ENCODE measurements at places on chromosomes 7 and 10.

DNA sequence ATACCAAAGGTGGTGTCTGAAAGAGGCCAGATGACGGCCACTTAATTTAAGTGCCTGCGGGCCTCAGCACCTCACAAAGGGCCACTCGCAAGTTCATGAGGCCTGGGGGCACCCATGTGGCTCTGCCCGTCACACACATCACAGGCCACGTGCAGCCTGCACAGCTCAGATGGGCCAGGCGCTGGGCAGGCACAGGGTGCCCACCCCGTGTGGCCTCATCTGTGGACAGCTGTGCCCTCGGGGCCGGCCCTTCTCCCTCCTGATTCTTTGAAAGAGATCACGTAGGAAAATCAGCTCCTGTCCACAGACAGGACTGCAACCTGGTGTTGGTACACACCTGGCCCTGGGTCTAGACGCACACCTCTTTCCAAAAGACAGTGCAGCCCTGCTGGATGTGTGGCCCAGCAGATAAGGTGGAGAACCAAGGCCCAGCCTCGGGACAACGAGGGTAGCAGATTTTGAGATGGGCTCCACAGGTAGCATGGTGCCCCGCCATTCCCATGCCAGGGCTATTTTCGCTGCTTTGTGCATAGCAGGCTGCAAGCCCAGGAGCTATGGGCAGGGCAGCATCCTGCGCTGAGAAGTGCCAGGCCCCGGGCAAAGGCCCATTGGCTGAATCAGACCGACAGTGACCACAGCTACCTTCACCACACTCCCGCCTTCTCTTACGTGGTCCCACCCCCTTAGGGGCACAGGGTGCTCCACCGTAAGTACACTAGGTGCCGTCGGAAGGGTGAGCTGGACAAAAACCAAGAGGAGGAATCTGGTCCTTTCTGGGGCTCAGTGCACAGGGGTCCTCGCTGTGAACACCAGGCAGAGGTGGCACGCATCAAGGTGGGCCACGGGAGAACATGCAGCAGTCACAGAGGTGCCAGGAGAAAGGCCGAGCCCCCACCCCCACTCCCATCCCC, 124.5 kb downstream of the EBF3 start:
- no peak for DNase-seq

- peak; percentile 20 for DNase-seq
These were observed 6.5 kb upstream of the EIF5AL1 start for GRCh38 chr10:79505829-79506228.

DNA sequence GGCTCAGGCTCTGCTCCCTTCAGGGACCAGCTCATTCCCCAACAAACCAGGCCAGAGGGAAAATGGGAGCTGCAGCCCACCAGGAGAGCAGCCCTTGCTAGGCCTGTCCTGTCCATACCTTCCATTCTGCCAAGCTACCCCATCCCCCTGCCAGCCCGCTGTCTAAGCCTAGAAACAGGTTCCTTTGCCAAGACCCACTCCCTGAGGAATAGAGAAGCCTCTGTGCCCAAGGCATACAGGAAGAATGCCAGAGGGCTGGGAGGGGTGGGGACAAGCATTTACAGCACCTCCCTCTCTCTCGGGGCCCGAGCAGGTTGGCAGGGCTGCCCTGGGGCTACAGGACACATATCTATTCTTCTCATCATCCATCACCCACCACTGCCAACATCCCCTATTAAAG, 178.3 kb downstream of the GRID1 start:
- DNase-seq: no peak

DNA sequence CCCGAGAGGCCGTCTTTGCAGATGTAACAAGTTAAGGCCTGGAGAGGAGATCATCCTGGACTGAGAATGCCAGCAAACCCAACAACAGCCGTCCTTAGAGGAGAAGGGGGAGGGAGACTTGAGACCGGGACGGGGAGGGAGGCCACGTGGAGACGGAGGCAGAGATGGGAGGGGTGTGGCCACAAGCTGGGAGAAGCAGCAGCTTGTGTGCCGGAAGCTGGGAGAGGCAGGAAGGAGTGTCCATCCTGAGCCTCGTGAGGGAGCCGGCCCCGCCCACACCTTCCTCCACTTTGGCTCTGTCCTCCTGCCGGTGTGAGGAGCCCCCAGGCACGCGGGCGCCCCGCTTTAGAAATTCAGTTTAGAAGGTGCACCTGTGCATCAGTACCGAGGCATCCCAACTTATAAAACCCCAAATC, 95.7 kb downstream of the DNAJB6 start:
- no peak for DNase-seq

- no peak for DNase-seq
These were observed 12.8 kb downstream of the CPXM2 start for GRCh38 chr10:123878666-123879303.

- DNase-seq: no peak
These were observed 109.4 kb upstream of the FAM133B start for GRCh38 chr7:92699560-92699959.

DNA sequence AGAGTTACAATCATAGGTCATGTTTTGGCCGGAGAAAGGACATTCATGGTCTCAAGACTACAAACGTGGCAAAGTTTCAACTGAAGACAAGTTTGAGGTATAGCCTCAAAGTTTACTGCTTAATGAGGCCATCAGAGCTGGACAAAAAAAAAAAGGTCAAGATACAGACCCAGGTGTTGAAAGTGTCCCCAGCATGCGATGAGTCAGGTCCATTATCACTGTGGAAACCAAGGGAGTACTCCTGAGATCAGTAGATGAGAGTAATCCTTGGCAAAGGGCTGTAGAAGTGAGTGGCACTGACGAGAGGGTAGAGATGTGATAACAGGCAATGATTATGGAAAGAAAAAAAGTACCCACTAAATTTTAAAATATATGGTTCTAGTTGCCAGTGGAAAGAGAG, 80.1 kb upstream of the LRRN3 start:
- DNase-seq: peak; percentile 41

- no peak for DNase-seq
These were observed 115.5 kb upstream of the DIP2C start for GRCh38 chr10:804787-805619.

- no peak for DNase-seq
These were observed 42.6 kb upstream of the GSAP start for GRCh38 chr7:77458786-77459185.
